ENCODE measurements at places on chromosomes 7 and 10. TPM values are rescaled to one million over a fixed set of nuclear protein-coding genes. Genes with fewer than 3 reads are reported as not detected.
A peak's percentile ranks its signal among the peaks of the same experiment; 100 is the strongest.

Gene FOXP2
- 10.0 TPM for total RNA-seq

- no peak overlapping the region for H3K4me3 ChIP-seq
- peak overlapping the region; percentile 68 for H3K27ac ChIP-seq
- H3K4me1 ChIP-seq = peaks cover 27% of the 10 kb centered on the region
- no peaks in the 10 kb centered on the region for H3K36me3 ChIP-seq
- peak; percentile 72 for DNase-seq
These were observed 53.8 kb downstream of the INPP5A start for GRCh38 chr10:132591166-132591971.

- no peaks in the 10 kb centered on the region for H3K27me3 ChIP-seq
- no peak overlapping the region for H3K27ac ChIP-seq
- no peaks in the 10 kb centered on the region for H3K4me1 ChIP-seq
- no peaks in the 10 kb centered on the region for H3K36me3 ChIP-seq
- no peak overlapping the region for H3K4me3 ChIP-seq
- DNase-seq = no peak
These were observed 16.4 kb upstream of the NDUFA5 start for GRCh38 chr7:123573896-123574467.

GRCh38 chr10:73931767-73932619, 21.1 kb downstream of the PLAU start:
- no peak overlapping the region for H3K27ac ChIP-seq
- no peaks in the 10 kb centered on the region for H3K4me1 ChIP-seq
- no peaks in the 10 kb centered on the region for H3K36me3 ChIP-seq
- H3K4me3 ChIP-seq = no peak overlapping the region
- peak; percentile 45 for DNase-seq
- H3K27me3 ChIP-seq = no peaks in the 10 kb centered on the region

Gene SFRP5
- total RNA-seq = 64.7 TPM

DNA sequence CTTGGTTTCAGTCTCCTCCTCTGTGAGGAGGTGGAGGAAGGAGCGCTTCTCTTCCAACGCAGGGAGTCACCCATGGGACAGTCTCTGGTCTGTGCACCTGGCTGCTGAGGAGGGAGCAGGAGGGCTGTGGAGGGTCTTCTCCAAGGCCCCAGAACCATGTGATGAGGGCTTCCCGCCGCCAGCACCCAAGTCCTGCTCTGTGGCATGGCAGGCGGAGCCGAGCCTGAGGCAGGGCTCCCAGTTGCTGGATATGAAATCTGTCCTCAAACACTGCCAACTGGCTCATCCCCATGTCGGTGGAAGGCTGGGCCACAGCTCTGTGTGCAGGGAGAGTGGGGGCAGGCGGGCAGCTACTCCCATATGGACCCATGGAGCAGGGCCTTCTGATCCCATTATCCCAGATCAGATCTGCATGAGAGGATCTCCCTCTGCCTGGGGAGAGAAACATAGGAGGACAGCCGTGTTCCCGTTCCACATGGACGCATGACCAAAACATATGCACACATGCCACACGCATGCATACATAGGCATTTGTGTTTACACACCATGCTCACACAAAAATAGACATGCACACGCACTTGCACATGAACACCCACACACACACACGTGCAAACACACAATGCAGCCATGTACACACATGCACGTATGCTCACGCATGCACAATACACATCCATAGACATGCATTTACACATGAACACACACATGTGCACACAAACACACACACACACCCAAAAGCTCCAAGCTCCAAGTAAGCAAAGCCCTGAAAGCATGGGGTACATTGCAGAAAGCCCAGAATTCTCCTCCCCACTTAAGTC, 38.8 kb upstream of the EN2 start:
- no peaks in the 10 kb centered on the region for H3K4me1 ChIP-seq
- H3K36me3 ChIP-seq = no peaks in the 10 kb centered on the region
- H3K27ac ChIP-seq = no peak overlapping the region
- no peak overlapping the region for H3K4me3 ChIP-seq

Gene NUTM2B
- total RNA-seq = 0.65 TPM

DNA sequence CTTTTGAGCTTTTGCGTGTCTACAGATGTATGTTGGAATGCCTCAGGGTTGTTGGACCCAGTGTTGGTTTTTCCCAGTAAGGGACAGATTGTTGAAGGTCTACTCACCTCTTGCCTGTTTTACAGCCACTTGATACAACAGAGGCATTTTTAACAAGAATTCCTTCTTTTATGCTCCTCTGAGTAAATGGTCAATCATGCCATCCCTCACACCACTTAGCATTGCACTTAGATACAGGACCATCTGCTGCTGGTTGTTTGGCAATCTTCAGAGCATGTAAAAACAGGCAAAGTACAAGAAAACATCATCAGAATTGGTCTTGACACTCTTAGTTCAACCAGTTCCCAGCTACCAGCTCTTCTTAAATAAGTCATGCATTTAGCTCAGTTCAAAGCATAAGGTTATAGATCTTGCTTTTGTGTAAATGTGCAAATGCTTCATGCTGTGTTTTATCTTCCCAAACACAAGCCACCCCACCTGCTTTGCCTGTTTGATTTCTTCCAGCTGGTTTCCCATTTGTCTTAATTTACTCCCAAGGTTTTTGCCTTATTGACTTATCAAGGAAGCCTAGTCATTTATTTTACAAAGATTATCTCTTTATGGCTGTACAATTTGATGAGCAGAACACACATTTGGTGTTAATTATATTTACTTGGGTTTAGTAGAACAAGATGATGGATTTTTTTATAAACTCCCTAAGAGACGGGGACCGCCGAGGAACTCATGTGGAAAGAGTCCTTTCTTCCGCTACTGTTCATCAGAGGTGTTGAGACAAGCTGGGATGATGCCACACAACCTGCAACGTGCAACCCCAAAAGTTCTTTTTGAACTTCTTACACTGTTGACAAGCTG, 136.6 kb downstream of the AHR start:
- H3K4me1 ChIP-seq = no peaks in the 10 kb centered on the region
- no peak for DNase-seq
- H3K36me3 ChIP-seq = no peaks in the 10 kb centered on the region
- no peaks in the 10 kb centered on the region for H3K27me3 ChIP-seq

Gene SUN3
- not detected for total RNA-seq

DNA sequence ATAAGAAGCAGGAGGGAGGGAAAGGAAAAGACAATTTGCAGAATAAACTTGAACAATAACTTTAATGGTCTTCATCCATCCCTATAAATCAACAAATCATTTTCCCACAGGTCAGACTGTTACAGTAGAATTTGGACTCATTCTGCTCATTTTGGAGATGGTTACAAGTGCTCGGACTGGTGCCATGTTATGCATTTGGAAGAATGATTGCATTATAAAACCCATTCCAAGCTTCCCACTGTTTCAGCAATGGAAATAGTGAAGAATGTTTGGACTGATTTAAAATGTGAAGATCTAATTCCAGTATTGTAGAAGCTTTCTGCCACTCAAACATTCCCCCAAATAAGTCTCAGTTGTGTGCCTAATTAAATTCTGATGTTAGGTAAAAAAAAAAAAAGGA, 99.7 kb upstream of the ZEB1 start:
- no peak overlapping the region for H3K4me3 ChIP-seq
- no peaks in the 10 kb centered on the region for H3K36me3 ChIP-seq
- H3K27ac ChIP-seq = no peak overlapping the region

Gene HTR5A
- total RNA-seq = not detected

Gene IDI2
- not detected for total RNA-seq

Gene FAM237B
- not detected for total RNA-seq

All from pancreas (tissue), 10 donors.